ENCODE measurements at places on chromosomes 16 and 17.
A peak's percentile ranks its signal among the peaks of the same experiment; 100 is the strongest.

GRCh38 chr17:14289162-14289561 is 11.7 kb upstream of the HS3ST3B1 start:
- DNase-seq: no peak

GRCh38 chr17:48047113-48047740 is 932 bp upstream of the NFE2L1 start:
- DNase-seq: no peak

DNA sequence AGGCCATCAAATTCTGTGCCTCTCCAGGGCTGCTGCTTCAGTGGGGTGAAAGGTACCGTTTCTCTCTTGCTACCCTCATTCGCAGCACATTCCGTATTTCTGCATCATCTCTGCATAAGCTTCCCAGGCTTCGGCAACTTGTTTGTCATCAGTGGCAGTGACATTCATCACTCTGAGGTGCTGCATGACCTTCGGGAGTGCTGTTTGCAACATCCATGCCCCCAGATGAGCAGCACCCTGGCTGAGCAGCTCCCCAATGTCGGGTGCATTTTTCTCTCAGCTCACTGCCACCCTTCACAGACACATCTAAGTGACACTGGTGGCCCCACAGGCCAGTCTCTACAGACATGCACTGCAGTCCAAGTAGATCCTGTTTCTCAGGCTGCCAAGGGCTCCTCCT is 3.8 kb downstream of the CREBBP start:
- DNase-seq: no peak

DNA sequence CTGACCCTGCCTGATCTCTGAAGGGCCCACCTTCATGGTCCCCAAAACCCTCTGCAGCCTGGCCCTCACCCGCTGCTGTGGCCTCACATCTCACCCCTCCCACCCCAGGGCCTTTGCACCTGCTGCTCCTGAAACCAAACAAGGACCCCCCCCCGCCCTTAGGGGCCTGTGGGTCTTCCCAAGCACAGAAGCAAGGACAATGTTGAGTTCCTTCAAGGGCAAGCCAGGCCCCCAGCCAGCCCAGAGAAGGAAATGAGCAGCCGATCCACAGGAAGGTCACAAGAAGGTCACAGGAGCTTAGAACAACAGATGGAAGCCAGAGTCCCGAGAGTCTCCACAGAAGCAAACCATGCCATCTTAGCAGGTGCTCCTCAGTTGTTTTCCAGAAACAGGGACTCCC is 493 bp upstream of the PDE6G start:
- DNase-seq: no peak

DNA sequence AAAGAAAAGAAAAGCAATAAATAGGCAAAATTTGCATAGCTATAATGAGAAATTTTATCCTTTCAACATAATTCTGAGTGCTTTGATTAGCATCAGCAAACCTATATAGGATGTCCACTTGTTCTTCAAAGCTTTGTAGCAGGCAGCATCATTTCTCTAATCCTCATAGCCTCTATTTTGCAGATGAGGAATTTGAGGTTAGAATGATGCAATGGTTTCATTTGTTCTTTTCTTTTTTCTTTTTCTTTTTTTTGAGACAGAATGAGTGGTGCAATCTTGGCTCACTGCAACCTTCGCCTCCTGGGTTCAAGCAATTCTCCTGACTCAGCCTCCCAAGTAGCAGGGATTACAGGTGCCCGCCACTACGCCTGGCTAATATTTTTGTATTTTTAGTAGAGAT is 594.4 kb downstream of the TOX3 start:
- DNase-seq: no peak

- DNase-seq: no peak
Measured at GRCh38 chr17:66221755-66222530, 7.3 kb downstream of the APOH start.

DNA sequence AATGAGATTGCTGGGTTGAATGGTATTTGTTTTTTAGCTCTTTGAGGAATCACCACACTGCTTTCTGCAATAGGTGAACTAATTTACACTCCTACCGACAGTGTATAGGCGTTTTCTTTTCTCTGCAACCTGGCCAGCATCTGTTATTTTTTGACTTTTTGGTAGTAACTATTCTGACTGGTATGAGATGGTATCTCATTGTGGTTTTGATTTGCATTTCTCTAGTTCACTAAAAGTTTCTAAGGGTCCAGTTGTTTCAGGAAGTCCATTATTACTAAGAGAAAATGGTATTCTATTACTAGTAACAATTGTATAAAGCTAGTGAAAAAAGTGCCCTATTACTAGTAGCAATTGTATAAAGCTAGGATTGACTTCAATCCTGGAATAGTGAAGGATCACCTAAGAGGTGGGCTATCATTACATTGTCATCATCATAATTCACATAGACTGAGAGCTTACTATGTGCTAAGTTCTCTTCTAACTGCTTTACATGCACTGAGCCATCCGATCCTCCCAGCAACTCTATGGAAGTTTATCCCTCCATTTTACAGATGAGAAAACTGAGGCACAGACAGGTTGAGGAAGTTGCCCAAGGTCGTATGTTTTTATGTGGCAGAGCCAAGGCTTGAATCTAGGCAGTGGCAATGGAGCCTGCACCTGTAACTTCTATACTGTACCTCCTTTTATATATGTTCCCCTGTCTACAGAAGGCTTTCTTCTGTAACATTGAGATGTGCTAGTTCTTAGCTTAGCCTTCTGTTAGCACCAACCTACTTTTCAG is 13.4 kb upstream of the SMIM36 start:
- no peak for DNase-seq

DNA sequence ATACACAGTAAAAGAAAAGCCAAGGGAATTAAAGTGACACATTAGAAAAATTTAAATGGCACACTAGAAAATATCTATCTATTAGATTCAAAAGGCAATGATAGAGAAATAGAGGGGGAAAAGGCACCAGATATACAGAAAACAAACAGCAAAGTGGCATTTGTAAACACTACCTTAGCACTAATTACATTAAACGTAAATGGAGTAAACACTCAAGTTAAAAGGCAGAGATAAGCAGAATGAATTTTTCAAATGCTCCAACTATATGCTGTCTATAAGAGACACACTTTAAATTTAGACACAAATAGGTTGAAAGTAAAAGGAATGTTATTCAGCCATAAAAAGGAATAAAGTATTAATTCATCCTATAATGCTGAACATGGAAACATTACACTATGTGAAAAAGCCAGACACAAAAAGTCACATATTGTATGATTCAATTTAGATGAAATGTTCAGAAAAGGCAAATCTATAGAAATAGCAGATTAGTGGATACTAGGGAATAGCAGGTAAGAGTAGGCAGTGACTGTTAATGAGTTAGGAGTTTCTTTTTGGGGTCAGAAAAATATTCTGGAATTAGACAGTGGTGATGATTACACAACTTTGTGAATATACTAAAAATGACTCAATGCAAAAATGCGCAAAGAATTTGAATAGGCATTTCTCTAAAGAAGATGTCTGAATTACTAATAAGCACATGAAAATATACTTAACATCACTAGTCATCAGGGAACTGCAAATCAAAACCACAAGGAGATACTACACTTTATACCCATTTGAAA is 92.4 kb downstream of the BRIP1 start:
- DNase-seq: no peak

DNA sequence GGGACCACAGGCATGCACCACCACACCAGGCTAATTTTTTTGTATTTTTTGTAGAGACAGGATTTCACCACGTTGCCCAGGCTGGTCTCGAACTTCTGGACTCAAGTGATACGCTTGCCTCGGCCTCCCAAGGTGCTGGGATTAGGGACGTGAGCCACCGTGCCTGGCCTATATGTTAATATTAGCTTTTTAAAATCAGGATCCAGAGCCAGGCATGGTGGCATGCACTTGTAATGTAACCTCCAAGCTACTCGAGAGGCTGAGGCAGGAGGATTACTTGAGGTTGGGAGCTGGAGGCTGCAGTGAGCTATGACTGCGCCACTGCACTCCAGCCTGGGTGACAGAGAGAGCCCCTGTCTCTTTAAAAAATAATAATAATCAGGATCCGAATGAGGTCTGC is 8.5 kb upstream of the ADCY7 start:
- DNase-seq: no peak

DNA sequence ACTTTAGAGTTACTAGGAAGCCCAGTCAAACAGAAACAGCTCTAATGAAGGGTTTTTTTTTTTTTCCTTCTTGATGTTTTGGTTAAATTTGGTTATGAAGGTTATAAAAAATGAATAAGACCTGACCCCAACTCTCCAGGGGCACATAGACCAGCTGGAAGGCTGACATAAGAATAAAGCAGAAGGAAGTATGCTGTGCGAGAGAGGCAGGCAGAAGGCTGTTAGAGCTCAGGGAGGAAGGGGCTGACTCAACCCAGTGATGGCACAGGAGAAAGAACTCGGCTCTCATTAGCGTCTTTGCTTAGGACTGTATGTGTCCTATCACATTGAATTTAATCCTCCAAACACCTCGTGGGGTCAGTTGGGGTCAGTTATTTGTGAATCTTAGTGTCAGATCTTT is 474.6 kb downstream of the PMP22 start:
- no peak for DNase-seq

DNA sequence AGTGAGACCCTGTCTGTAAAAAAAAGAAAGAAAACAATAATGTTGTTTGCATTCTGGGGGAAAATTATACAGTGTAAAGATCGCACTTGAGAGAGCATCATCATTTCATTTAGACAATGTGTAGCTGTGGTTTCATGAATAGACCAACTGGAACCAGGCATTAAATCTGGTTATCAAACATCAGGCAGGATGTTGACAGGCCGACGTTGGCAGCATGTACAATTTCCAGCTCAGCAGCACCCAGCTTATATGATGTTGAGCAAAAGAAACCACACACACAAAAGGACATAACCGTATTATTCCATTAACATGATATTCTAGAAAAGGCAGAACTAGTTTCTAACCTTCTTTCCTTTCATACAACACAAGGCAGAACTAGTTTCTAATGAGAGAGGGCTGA is 5.8 kb downstream of the MARVELD3 start:
- DNase-seq: no peak

DNA sequence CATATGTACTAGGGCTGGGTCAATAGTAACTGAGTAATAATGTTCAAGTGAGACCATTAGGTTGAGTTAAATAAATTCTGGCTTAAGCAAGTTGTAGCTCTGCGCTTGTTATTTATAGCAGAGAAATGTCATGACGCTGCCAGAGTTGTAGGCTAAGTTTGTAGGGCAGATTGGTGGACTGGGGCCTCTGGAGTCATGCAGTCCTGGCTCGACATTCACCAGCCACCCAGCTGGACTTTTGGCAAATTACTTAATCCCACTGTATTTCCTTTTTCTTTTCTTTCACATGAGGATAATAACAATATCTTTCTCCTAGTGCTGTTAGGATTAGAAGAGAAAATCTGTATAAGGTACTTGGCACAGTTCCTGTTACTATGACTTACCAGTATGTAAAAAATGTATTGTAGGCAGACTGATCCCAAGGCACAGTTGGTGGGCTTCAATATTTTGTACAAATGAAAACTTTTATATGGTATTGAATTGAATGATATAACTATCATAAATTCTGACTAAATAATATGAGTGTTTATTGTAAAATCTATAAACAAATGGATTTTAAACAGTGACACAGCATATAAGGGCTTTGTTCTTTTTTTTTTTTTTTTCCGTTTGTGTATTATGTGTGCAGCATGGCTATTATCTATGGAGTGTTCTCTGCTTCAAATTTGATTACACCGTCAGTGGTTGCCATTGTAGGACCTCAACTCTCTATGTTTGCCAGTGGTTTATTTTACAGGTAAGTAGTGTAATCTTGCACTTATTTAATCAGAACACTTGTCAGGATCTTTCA is 2.6 kb downstream of the MFSD11 start:
- DNase-seq: no peak

DNA sequence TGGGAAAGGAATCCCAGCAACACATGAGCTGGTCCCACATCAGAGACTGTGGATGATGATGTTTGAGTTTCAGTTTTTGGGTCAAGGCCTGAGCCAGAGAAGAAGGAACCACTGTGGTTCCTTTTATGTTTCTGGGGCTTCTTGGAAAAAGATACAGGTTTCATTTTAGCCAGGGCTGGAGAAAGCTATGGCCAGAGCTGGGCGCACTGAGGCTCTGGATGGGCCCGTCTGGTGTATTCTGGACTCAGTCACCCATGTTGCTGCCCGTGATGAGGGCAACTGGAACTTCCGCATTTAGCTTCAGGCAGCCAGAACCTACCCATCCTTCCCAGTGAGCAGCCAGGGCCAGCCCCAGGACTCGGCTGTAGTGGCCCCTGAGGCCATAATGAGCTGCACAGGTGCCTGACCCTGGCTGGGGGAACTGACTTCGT is 15.0 kb upstream of the PITPNA start:
- no peak for DNase-seq

- DNase-seq: no peak
Measured at GRCh38 chr17:58329035-58329809, 627 bp upstream of the TSPOAP1 start.

GRCh38 chr16:81324808-81325207 is 10.0 kb downstream of the GAN start:
- no peak for DNase-seq

DNA sequence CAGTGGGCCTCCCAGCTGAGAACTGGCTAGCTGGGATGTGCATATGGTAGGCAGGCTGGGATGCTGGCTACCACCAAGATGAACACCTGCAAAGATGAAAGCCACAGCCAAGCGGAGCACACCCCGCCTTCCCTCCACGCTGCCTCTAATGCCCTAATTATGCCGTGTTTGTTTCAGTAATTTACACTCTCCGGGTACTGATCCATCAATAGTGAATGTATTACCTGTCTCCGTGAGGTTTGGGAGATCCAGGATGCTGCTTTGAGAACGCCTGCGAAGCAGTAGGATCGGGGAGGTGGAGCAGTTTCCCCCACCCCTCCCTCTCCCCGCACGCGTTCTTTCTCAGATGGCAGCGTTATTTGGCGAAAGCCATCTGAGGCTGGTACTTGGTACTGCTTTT is 28.9 kb upstream of the GSE1 start:
- DNase-seq: no peak

DNA sequence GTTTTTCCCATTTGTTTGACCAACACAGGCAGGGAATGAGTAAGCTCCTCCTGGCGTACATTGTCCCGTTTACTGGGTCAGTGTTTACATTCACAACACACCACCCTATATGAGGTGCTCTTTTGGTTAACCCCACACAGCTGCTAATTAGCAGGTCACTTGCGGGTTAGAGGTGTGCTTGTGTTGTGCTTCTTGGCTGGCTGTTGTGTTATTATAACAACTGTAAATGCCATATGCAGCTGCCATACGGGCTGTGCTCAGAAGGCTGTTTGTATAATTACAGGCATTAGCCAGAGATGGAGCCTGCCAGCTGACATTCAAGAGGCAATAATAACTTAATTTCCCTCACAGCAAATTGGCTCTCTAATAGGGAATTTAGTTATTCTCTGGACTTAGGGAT is 205.1 kb upstream of the ELAC2 start:
- peak; percentile 45 for DNase-seq

DNA sequence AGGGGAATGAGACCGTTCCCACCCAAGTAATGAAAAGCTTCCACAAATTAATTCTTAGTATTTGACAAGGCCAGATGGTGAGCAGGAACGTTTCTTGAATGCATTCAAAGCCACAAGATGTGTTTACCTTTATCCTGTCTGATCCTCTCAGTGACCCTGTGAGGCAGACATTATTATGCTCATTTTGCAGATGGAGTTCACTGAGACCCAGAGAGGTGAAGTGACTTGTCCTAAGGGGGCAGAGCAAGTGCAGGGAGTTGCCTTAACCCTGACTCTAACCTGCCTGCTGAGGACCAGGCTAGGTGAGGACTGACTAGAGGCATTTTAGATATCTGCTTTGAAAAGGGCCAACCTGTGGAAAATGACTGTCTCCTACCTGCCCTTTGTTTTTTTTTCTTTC is 156.7 kb downstream of the HAPSTR1 start:
- DNase-seq: no peak

- DNase-seq: no peak
Measured at GRCh38 chr16:80837533-80838147, 33.2 kb upstream of the CDYL2 start.
